ENCODE measurements at places on chromosomes 16 and 17. TPM values are rescaled to one million over a fixed set of nuclear protein-coding genes. Genes with fewer than 3 reads are reported as not detected.

Gene ACAP1
- total RNA-seq = 33.1 TPM

DNA sequence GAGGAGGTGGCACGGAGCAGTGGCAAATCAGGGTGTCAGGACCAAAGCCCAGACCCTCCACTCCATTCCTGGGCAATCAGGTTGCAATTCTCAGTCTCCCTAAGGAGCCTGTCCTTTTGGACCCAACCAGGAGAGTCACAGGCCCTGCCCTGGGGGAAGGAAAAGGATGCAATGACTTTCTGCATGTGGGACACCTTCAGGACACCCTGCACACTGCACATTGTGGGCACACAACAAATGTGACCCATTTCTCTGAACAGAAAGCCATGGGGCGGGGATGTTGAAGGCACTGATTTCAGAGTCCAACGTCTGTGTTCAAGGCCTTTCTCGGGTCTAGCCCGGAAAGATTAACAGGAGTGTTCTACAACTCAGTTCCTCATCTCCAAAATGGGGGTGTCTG lies 286.2 kb upstream of the FOXF1 start:
- DNase-seq = no peak

DNA sequence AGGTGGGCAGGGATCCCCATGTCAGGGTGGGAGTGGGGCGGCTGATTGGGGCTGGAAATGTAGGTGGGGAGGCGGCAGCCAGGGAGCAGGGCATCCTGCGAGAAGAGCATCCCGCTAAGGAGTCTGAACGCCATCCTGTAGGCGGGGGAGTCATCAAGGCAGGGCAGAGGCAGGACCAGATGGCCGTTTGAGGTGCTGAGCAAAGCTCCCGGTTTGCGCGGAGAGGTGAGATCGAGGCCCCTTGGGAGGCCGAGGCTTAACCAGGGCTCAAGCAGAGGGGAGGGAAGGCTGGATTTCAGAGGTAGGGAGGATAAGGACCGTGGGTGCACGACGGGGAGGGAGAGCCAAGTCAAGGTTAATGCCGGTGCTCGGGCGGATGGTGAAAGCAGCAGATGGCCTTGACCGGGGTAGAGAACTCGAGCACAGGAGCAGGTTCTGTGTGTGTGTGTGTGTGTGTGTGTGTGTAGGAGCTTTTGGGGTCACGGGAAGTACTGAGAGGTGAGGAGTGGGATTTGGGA lies 472 bp upstream of the NME2 start:
- no peak for DNase-seq

Gene PRAC2
- total RNA-seq = not detected

- DNase-seq = no peak
Measured at GRCh38 chr17:29469276-29469675, 79.1 kb downstream of the TAOK1 start.

DNA sequence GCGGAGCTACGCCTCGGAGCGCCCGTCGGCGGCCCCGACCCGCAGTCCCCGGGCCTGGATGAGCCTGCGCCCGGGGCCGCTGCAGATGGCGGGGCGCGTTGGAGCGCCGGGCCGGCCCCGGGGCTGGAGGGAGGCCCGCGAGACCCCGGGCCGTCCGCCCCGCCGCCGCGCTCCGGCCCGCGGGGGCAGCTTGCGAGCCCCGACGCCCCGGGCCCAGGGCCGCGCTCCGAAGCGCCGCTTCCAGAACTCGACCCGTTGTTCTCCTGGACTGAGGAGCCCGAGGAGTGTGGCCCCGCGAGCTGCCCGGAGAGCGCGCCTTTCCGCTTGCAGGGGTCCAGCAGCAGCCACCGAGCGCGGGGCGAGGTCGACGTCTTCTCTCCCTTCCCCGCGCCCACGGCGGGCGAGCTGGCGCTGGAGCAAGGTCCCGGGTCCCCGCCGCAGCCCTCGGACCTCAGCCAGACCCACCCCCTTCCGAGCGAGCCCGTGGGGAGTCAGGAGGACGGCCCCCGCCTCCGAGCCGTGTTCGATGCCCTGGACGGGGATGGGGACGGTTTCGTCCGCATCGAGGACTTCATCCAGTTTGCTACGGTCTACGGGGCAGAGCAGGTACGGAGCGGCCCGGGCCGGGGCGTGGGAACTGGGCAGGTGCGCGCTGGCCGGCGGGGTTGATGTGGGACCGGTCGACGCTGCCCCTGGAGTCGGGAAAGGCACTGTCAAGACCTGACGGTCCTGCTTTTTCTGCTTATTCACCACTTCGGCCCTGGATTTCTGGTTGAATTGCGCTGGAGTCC lies 861 bp downstream of the RAB11FIP3 start:
- DNase-seq = no peak

- no peak for DNase-seq
Measured at GRCh38 chr17:16662936-16663335, 9.3 kb upstream of the ZNF624 start.

Gene KRTAP4-11
- not detected for total RNA-seq

Gene CFAP52
- not detected for total RNA-seq

DNA sequence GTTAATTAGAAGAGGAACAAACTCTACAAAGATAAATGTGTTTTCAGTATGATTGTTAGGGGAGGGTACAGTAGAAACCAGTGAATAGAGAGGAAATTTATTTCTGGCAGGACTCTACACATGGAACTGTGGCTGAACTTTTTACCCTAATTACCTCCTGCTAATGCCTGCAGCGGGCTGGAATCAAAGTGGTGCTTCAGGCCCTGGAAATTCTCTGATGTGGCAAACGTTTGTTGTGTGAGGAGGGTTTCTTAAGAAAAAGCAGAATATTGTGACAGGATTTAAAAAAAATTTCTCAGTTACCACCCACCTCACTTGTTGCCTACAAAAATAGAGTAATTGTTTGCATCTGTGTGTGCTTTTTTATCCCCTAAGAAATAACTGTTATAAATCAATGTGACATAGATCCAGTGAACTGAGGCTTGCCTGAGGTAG lies 154.5 kb downstream of the BCAS3 start:
- DNase-seq = no peak

DNA sequence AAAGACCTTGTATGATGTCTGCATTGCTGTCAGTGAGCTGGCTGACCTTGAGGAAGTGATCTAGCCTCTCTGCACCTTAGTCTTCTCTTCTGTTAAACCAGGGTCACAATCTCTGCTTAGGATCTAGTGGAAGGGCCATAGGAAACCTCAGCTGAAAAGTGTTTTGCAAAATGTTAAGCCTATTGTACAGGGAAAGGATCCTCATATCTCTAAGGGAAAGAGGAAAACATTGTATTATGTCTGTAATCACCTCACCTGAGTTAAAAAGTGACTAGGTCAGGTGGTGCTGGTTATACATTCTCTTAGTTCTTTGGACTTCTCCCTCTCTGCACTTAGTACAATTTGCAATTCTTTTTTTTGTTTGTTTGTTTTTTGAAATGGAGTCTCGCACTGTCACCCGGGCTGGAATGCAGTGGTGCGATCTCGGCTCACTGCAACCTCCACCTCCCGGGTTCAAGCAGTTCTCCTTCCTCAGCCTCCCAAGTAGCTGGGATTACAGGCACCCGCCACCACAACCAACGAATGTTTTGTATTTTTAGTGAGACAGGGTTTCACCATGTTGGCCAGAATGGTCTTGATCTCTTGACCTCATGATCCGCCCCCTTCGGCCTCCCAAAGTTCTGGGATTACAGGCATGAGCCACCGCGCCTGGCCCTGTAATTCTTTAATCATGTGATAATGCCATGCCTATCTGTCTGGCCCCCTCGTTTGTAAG lies 2.0 kb upstream of the SEPHS2 start:
- no peak for DNase-seq

DNA sequence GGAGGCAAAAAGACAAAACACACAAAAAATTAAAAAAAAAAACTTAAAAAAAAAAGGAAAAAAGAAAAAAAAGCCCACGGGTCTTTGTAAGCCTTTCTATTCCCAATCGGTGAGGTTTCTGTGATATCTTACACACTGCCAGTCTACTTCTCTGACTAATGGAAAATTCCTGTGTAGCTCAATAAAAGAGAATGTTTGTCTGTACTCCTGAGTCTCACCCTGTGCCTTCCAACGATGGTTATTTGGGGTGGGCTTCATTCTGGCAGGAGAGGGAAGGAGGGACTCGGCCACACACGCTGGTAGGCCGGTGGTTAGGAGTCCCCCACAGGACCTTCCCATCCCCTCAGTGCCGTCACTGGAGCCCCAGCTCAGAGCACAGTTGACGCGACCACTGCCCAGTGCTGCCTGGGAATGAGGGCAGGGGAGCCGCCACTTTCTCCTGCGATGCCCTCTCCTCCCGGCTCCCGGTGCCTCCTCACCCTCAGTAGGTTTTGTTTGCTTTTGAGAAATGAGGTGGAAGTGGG lies 68.0 kb downstream of the AMFR start:
- DNase-seq = peak; percentile 11

- no peak for DNase-seq
Measured at GRCh38 chr17:35376245-35376644, 2.8 kb upstream of the SLFN11 start.

DNA sequence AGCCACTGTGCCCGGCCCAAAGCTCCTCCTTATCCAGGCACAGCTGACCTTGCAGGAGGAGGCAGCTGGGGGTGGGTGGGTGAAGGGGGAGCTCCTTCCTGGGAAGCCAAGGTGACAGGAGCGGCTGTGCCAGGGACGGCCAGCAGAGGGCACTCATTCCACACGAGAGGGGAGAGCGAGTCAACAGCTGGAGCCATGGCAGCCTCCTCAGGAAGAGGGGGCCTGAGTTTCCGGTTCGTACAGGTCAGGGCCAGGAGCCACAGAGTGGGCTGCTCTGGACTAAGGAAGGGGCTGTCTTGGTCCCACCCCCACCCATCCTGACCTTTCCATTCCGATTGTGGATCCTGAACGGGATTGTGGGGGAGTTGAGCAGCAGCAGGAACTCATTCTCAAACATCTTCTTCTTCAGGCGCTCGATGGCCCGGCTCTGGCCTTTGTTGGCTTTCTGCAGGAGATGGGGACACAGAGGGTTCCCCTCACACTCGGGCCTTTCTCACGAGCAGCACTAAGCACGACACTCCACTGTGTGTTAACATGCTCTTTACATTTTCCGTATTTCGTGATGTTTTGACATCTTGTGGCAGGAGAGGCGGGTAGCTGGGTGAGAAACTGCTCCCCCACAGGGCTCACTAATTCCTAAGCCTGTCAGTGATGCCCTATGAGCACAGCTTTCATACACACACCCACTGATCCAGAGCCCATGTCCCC lies 61.6 kb downstream of the TIMM22 start:
- DNase-seq = peak; percentile 32

- no peak for DNase-seq
Measured at GRCh38 chr16:24430954-24431760, 108.2 kb upstream of the RBBP6 start.

DNA sequence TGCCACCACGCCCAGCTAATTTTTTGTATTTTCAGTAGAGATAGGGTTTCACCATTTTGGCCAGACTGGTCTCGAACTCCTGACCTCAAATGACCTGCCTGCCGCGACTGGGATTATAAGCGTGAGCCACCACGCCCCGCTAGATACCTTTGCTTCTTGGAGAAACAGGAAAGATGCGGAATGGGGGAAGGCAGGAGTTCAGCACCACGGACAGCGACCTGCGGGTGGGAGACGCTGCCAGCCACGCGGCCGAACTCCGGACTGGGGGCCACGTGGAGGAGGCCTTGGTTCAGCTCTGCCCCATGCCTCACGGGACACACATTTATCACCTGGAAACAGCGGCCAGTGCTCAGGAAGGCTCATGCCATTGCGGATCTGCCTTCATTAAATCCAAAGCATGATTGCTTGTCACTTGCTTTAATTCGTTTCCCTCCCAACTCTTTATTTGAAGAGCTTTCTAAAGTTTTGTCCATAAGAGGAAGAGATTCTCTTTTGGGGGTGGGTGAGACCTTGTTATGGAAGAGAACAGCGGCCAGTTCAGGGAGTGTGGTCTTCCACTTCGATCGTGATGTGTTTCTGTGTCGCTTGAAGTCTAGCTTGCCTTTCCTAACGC lies 219.9 kb downstream of the ENGASE start:
- DNase-seq = no peak

DNA sequence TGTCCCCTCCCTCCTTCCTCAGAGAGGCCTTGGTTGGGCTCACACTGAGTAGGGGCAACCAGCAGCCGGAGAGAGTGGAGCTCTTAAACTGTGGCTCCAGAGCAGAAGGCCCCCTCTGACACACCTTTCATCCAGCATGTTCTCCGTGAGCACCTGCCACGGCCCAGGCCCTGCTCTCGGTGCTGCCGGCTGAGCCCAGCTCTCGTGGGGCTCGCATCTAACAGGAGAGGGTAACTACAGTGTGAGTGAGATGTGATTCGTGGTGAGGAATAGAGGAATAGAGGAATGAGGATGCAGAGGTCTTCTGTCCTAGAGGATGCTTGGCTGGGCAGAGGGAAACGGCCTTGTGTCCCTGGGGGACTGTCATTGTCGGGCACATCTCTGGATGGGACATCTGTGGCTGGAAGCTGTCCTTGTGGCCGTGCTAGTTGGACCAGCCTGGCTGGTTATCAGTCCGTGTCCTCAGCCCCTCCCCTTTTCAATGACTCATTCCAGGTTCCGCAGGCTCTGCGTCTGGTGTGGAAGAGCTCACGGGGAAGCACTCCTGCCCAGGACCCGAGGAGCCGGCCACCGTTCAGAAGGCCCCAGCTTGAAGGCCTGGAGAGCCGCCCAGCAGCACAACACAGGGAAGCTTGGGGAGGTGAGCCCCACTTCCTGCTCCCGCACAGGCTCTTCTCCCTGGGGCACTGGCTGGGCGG lies 11.9 kb upstream of the DNASE1 start:
- DNase-seq = no peak

Gene MT1F
- 34.3 TPM for total RNA-seq

DNA sequence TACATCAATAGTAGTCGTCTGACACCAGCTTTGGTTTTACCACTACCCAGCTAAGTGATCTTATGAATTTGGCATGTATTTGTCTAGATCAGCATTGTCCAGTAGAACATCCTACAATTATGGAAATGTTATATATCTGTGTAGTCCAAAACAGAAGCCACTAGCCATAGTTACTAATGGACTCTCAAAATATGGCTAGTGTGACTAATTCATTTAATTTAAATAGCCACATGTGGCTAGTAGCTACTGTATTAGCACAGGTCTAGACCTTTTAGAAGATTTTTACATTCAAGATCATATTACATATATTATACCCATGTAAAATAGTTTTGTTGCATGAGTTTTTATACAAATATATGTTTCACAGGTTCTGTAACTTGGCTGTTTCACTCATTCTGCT lies 27.0 kb upstream of the NFAT5 start:
- no peak for DNase-seq

DNA sequence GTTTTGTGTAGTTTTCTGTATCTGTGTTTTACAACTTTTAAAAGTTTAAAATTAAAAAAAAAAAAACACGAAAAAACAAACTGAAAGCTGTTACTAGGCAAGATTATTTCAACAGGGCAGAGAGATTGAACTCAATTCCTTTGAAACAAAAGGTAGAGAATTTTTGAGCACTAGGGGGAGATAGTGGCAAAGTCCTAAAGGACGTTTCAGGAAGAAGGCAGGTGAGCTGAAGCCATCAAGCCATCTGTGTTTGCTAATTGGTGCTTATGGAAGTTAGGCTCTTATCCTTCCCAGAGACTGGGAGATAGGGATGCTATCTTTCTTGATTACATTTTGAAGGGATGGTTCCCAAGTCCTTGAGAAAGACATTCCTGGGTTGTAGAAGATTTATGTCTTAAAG lies 70.6 kb upstream of the CLEC3A start:
- DNase-seq = no peak

GRCh38 chr17:50018909-50019308 lies 23.9 kb upstream of the DLX3 start:
- DNase-seq = no peak

- DNase-seq = no peak
Measured at GRCh38 chr17:68461589-68461988, 4.3 kb upstream of the WIPI1 start.

Measured in tibial nerve (tissue), 4 donors.